ENCODE measurements at places on chromosomes 11 and 22. TPM values are rescaled to one million over a fixed set of nuclear protein-coding genes. Genes with fewer than 3 reads are reported as not detected.

DNA sequence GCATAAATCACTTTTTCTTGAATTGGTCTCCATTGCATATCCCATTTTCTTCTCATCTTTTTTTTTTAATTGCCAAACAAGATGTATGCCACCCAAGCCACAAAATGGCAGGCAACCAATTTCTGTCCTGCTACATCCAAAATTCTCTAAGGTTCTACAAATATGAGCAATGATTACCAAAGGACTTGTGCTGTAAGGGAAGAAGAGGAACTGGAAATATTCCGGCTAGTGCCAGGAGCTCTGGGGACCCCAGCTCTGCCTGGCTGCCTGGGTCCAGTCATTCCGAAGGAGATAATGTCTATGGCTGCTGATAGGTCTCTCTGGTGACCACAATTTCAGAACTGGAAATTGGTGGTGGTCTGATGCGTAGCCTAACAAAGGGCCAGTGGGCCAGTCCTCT lies 17.1 kb upstream of the SNX32 start:
- DNase-seq: no peak

The MRGPRX3 gene
- not detected for total RNA-seq

DNA sequence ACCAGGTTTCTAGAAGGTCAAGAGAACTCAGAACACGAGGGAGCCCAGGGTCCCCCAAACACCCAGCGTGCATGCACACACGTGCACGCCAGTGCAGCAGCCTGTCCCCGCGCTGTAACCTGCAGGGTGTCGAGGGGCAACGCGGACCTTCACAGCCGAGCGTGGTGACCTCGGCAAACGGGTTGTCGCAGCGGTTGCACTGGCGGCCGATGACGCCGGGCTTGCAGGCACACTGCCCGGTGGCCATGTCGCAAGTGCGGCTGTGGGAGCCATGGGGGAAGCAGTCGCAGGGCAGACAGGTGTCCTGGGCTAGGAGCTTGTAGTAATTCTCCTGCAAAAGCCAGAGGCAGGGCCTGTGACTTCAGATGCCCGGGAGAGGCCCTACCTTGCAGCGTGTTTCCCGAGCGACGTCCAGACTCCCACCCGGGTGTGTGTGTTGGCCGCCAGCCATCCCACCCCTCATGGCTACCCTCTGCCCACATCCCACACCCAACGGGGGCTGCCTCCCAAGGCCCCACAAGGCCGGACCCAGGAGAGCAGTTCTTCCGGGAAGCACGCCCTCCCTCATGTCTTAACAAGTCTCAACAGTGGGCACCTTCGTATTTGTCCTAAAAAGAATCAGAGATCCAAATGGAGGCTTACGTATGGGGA lies 56.1 kb downstream of the TRMU start:
- DNase-seq: no peak

GRCh38 chr11:86481399-86481798 lies 106.7 kb downstream of the CCDC81 start:
- DNase-seq: no peak

- no peak for DNase-seq
These were observed 795.5 kb downstream of the METTL15 start for GRCh38 chr11:28903716-28904115.

GRCh38 chr11:71565263-71565662 lies at the start of gene KRTAP5-10:
KRTAP5-10 (plus strand) TSS chr11:71565563; CDS start chr11:71565588, 25 bp downstream.
- no peak for DNase-seq

DNA sequence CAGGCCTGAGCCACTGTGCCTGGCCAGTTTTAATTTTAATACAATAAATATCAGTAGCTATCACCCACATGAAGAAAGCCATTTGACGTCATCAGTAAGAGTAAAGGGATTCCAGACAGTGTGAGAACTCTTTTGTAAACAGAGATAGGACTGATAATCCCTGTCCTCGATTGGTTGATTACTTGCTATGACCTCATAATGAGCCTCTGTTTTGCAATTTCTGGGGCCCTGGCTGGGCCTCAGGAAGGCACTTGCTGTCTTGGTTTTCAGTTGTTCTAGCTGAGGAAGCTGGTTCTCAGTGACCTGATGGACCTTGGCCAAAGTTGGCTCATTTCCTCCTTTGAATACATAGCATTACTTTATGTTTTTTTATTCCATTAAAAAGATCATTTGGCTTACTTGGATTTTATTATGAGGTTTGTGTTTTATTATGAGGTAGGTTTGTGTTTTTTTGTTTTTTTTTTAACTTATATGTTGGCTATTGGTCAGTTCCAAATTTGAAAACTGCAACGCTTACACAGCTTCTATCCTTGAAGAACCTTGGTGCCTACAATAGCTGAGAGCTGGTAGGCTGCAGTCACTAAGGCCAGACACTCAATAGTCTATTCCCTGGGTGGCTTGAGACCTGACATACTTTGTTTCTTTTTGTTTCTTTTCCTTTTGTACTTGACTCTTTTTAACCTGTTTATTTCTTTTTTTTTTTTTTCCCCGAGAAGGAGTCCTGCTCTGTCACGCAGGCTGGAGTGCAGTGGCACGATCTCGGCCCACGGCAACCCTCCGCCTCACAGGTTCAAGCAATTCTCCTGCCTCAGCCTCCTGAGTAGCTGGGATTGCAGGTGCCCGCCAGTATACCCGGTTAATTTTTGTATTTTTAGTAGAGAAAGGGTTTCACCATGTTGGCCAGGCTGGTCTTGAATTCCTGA lies 20.0 kb downstream of the MARK2 start:
- peak; percentile 44 for DNase-seq

DNA sequence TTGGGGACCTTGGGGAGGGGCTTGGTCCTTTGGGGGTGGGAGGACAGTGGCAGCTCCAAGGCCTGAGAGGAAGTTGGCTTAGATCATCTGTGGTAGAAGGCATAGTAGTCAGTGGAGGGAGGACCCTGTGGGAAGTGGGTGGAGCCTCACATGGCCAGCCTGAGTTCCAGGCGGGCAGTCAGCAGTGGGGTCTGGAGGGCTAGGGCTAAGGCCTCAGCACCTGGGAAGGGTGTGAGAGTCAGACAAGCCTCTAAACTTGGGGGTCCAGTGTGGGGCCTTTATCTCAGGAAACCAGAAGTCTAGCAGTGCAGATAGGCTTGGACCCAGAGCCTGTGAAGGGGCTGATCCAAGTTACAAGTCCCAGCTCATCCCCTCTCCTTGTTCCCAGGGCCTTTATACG lies 4.0 kb downstream of the NLRX1 start:
- DNase-seq: no peak

GRCh38 chr11:69483691-69484426 lies 2.4 kb downstream of the LINC01488 start:
- DNase-seq: no peak

- no peak for DNase-seq
These were observed 3.4 kb downstream of the LRRC51 start for GRCh38 chr11:72084076-72084475.

The MISFA gene
- 16.4 TPM for total RNA-seq

GRCh38 chr11:1339066-1339675 lies 29.7 kb upstream of the TOLLIP start:
- no peak for DNase-seq

DNA sequence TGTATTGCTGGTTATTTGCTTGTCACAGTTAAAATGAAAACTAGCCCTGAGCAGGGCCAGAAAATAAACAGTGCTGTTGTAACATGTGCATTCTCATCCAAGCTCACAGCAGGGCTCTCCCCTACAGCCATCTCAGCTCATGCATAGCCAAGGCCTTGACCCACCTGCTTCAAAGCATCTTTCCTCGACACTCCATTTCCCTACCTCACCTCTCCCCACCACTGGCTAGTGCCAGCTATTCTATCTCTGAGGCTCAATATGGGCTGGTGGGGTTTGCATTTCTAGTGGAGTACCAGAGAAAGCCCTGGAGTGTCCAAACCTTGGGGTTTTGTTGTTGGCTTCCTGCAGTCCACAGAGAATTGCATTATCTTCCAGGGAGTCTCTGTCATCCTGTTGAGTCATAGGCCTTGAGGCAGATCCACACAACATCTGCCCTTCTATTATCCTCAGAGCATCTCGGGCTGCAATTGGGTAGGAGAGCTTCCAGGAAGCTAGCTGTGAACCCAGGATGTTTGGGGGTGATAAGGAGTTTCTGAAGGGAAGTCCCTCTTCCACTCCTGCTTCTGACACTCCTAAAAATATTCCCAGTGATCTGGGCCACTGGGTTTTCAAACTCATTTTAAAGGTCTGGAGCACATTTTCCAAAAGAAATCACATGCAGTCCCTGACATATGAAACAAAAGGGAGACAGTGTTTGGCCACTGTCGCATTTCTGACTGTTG lies 36.1 kb upstream of the AMOTL1 start:
- no peak for DNase-seq

DNA sequence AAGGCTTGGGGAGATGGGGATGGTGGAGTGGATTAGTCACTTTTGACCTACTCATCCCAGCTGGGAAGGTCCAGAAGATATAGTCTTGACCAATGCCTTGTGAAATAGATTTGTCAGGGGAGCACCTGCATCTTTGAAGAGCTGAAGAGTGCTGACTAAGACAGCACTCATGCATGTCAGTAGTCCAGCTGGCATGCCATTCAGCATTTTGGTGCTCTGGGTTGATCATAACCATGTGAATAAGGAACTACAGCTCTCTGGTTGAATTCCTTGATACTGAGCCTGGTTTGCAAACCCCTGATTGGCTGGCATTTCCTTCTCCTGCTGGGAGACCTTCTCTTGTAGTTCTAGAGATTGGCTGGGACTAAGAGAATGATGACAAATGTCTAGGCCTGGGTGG lies 106.8 kb upstream of the ALX4 start:
- no peak for DNase-seq

DNA sequence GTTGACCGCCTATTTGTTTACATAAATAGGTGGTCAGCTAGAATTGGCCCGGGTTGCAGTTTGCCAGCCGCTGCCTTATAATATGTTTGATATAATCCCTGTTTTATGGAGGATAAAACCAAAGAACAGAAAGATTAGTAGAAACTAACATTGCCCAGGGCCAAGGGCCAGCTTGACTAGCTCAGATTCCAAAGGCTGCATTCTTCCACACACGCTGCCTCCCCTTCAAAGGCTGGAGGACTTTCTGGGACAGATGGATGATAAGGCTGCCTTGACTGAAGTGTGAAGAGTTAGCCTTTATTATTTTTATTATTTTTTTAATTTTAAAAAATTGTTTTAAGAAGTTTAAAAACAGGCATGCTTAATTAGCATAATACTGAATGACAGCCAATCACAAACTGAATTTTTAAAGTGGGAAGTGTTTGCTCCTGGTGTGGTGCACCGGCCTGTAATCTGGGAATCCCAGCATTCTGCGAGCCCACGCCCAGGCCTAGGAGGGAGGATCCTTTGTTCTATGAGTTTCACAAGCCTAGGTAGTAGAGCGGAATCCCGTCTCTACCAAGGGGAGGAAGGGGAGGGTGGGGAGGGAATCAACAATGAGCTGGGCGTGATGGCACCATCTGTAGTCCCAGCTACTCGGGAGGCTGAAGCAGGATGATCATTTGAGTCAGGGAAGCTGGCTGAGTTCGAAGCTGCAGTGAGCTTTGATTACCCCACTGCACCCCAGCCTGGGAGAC lies 114.9 kb downstream of the NAV2 start:
- DNase-seq: no peak

DNA sequence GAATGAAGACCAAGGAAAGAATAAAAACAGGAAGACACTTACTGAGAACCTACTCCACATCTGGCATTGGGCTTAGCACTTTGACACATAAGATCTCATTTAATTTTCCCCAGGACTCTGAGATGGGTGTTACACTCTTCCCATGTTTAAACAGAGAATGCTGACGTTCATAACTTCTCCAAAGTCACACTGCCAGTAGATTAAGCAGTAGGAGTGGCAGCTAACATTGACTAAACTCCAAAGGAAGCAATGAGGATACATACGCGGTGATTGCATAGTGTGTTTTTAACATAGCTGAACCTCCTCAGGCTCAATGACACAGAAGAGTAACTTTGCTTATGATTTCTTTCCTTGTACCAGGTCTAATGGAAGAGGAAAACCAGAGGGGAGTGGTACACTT lies 14.5 kb upstream of the OR10V1 start:
- no peak for DNase-seq

- peak; percentile 94 for DNase-seq
These were observed 22.2 kb upstream of the CBX7 start for GRCh38 chr22:39174498-39175352.

- no peak for DNase-seq
These were observed 28.0 kb downstream of the HSPA8 start for GRCh38 chr11:123033895-123034294.

Measured in right cardiac atrium (tissue), 5 donors.